ENCODE measurements at places on chromosomes 11 and 22.

GRCh38 chr11:16942342-16942741 is 71.9 kb downstream of the PLEKHA7 start:
- DNase-seq = no peak

GRCh38 chr11:123608945-123609344 is 45.5 kb downstream of the SCN3B start:
- no peak for DNase-seq

DNA sequence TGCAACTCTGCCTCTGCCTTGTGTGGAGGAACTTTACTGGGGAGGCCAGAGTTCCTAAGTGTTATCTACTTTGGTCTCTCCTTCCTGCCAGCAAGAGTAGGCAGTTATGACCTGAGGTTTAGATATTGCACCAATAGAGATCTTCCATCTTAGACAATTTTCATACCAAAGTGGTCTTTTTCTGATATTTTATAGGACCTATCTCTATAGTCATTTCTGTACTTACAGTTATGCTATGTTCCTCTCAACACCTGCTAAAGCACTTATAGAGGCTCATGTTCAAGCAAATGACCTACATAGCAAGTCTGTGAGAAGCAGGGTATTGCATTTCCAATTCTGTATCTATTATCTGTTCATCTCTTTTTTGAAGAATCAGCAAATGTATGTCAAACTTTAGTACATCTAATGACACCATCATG is 80.8 kb downstream of the HORMAD2 start:
- no peak for DNase-seq

DNA sequence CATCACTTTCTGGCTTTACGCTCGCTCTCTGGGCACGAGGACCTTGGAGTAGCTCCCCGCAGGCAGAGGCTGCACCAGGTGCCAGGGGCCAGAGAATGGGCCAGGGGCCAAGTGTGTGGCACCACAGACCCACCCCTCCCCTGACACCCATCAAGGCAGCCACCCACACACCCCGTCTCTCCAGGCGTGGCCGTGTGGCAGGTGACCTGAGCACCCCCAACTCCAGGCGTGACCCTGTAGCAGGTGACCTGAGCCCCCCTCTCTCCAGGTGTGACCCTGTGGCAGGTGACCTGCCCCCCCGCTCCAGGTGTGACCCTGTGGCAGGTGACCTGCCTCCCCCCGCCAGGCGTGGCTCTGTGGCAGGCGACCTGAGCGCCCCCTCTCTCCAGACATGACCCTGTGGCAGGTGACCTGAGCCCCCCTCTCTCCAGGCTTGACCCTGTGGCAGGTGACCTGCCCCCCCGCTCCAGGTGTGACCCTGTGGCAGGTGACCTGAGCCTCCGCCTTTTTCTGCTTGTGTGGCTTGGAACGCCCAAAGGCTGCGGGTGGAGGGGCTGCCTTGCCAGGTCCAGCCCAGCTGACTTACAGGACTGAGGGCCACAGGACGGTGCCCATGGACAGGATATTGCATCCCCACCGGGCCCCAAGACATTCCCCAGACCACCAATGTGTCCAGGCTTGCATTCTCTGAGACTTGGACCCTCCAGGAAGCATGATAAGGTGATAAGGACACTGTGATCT is 667.2 kb downstream of the BRD1 start:
- DNase-seq = no peak

- DNase-seq = no peak
Observed at GRCh38 chr11:2380807-2381350, 3.8 kb downstream of the CD81 start.
